ENCODE measurements at places on chromosomes 3 and 15.

GRCh38 chr3:8290611-8291010, 211.0 kb upstream of the LMCD1 start:
- no peak for DNase-seq

DNA sequence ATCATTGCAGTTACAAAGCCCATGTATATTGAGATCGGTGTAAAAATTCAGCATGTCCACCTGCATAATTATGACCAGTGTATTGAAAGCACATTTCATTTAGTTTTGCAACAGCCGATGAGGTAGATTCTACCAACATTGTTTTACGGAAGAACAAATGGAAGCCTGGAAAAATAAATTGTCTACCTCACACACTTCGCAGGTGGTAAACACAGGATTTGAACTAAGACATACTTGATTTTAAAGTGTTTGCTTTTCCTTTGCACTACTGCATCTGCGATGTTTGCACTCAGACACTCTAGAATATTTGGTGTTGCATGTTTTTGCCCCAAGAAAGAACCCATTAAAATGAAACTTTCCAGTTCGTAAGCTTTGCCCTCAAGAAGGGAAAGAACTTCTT, 148.4 kb downstream of the PGPEP1L start:
- no peak for DNase-seq

DNA sequence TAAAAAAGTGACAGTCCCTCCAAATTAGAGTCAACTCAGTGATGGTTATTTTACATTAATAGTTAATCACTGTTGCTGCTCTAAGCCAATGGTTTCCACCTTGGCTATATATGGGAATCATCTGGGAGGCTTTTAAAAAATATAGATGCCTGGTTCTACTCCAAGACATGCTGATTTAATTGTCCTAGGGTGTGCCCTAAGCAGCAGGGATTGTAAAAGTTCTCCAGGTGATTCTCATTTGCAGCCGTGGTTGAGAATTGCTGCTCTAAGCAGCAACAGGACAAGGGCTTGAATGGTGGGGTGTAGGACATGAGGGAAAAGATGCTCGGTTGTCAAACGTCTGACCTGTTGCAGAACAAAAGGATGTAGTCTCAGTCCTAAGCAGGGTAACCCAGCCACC, 405.1 kb upstream of the MCTP2 start:
- DNase-seq = no peak

DNA sequence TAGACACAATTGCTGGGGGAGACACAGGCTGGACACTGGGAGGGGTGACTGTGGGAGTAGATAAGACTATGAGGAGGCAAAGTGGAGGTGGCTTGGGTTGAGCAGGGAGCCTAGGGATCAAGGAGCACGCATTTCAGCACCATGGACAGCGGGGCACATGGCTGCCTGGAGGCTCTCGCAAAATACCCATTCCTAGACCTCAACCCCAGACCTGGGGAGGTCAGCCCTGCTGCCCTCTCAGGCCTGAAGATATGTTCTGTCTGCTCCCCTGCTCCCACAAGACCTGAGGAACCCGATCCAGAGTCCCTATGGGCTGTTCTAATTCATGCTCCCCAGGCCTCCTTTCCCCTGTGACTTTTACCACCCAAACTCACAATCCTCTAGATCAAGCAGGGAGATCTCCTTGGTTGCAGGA, 16.0 kb upstream of the CPEB1 start:
- no peak for DNase-seq

DNA sequence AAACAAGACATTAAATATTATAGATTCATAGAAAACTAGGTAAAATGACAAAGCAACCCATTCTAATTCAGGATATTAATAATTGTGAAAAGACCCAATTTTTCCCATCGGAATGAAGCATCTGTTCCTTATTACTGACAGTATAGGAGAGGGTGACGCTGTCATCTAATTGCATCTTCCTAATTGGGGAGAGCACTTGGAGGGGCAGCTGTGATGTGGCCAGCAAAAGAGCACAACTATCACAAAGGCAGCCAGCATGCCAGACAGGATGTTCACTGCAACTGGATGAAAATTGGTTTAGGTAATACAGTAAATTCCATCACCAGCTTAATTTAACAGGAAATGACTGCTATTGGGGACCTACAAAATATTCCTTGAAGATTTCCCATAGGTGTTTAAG, 21.9 kb upstream of the MINAR1 start:
- DNase-seq = no peak
